ENCODE measurements at places on chromosomes 5 and 9.

- no peak for DNase-seq
Measured at GRCh38 chr5:58114324-58114723, 345.6 kb downstream of the PLK2 start.

DNA sequence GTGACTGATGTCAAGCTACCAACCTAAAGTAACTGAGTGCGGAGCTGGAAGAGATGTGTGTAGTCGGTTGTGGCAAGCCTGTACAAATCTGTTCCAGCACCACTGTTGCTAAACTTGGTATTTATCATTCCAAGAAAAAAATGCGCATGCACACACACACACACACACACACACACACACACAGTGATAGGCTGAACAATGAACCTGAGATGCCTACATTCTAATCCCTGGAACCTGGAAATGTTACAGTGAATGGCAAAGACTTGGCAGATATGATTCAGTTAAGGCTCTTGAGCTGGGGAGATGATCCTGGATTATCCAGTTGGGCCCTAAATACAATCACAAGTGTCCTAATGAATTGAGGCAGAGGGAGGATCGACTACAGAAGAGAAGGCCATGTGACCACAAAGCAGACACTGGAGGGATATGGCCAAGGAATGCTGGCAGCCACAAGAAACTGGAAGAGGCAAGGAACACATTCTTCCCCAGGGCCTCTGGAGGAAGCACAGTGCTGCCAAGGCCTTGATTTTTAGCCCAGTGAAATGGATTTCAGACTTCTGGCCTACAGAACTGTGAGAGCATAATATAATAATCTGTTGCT, 49.7 kb upstream of the LHFPL2 start:
- DNase-seq = no peak

DNA sequence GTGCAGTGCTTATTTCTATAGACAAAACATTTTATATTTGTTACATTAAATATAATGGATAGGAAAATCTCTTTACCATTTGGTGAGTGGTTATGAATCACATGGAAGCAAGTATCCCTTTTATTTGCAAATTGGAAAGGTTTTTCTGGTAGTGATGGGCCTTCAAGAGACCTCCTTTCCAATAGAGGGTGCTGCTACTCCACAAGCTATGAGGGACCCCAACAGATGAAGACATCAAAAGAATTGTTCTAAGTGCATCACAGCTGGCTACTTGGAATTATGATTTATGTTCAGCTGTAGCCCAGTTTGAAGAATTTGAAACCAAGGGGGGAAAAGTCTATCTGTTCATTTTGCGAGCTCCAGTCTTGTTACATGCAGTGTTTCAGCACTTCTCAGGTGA, 493.7 kb upstream of the SGCD start:
- DNase-seq = no peak

DNA sequence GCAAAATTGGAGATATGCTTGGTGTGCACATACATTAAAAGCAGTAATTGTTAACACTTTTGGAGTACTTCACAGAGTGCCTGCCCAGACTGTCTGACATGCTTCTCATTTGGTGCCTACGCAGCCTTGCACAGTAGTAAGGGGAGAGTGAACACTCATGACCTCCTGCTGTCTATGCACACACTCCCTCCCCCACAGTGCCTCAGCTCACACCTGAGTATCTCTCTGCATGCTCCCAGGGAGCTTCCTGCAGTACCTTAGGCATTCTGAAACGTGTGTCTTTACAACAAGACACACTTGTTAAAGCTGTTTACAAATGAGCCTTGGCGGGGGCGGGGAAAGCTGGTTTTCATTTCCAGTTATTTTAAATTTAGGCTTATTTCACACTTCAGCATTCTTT, 18.0 kb downstream of the MAP3K1 start:
- DNase-seq = no peak

GRCh38 chr9:17137566-17137965, 2.7 kb downstream of the CNTLN start:
- DNase-seq = no peak

- no peak for DNase-seq
Measured at GRCh38 chr9:125462861-125463291, 201.2 kb downstream of the GAPVD1 start.

- no peak for DNase-seq
Measured at GRCh38 chr5:111079846-111080245, 8.3 kb downstream of the TSLP start.

GRCh38 chr5:56549096-56549886, 266.1 kb upstream of the MAP3K1 start:
- DNase-seq = no peak

- DNase-seq = no peak
Measured at GRCh38 chr5:71887680-71888079, 168.6 kb downstream of the CARTPT start.

DNA sequence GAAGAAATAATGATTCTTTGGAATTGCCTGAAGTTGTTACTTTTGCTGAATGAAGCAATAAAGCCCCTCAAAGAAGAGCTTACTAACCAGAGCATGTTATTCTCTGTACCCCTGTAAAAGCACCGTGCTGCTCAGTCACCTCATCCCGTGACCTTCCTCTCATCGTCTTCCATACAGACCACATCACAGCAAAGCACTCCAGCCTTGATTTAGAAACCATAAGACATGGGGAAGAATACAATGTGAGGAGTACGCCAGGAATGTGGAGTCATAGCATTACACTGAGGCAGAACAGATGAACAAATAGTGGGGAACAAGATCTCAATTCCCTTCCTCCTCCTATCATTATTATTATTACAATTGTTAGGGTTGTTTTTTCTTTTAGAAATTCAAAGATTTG, 49.1 kb downstream of the ERAP1 start:
- DNase-seq = no peak

GRCh38 chr5:82259172-82259800, 18.9 kb downstream of the RPS23 start:
- DNase-seq = no peak

GRCh38 chr9:128894764-128895163, 12.8 kb downstream of the LRRC8A start:
- no peak for DNase-seq

- no peak for DNase-seq
Measured at GRCh38 chr9:36112516-36112915, 24.0 kb upstream of the GLIPR2 start.

GRCh38 chr9:85430659-85431338, 311.0 kb downstream of the AGTPBP1 start:
- peak; percentile 54 for DNase-seq

DNA sequence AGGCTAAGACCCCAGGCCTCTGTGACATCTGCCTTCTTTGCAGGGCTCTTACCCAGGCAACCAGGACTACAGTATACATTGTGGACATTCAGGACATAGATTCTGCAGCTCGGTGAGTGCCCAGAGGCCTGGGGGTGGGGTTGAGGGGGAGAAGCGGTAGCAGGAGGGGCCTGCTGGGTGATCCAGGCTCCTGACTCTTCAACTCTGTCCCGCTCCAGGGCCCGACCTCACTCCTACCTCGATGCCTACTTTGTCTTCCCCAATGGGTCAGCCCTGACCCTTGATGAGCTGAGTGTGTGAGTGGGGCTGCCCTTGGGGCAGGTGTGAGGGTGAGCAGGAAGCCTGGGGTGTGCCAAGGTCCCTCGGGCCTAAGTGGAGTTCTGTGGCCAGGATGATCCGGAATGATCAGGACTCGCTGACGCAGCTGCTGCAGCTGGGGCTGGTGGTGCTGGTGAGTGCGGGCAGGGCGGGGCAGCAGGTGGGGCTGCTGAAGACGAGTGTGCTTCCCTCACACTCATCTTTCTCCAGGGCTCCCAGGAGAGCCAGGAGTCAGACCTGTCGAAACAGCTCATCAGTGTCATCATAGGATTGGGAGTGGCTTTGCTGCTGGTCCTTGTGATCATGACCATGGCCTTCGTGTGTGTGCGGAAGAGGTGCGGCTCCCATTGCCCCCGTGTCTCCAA, 19.8 kb downstream of the GPRIN1 start:
- no peak for DNase-seq

GRCh38 chr5:160450164-160450932, 28.7 kb downstream of the PTTG1 start:
- no peak for DNase-seq

GRCh38 chr5:150206098-150206778, 16.4 kb downstream of the SLC6A7 start:
- DNase-seq = no peak

DNA sequence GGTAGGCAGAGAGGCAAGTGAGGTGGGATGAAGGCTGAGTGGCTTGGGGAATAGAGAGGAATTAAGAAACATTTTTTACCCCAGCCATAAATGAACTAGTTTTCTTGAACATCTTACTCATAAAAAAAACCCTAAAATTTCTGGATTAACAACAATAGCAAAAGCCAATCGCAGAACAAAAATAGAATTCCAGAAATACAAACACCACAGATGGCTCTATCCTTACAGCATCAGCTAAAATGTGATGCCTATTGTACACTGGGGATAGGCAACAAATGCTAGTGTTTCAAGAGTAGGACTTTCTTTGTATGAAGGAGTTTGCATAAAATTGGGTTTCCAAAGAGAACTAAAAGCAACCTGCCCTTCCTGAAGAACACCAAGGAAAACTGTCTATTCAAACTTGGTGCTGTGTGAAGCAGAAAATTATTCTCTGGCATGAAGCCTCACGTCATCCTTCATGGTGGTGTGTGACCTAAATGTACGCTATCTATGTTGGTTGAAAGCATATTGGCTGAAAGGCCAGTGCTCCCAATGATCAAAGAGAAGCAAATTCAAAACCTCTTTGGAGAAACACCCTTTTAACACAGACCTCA, 82.9 kb downstream of the JAKMIP2 start:
- DNase-seq = no peak

DNA sequence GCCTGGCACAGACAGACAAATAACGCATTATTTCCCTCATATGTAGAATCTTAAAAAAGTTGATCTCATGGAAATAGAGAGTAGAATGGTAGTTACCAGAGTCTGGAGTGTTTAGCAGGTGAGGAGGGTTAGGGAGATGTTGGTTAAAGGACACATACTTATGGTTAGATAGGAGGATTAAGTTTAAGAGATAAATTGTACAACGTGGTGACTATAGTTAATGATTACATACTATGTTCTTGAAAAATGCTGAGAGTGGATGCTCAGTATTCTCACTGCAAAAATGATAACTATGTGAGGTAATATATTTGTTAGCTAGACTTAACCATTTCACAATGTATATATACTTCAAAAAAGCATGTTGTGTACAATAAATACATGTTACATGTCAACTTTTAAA, 38.0 kb downstream of the CERT1 start:
- no peak for DNase-seq

DNA sequence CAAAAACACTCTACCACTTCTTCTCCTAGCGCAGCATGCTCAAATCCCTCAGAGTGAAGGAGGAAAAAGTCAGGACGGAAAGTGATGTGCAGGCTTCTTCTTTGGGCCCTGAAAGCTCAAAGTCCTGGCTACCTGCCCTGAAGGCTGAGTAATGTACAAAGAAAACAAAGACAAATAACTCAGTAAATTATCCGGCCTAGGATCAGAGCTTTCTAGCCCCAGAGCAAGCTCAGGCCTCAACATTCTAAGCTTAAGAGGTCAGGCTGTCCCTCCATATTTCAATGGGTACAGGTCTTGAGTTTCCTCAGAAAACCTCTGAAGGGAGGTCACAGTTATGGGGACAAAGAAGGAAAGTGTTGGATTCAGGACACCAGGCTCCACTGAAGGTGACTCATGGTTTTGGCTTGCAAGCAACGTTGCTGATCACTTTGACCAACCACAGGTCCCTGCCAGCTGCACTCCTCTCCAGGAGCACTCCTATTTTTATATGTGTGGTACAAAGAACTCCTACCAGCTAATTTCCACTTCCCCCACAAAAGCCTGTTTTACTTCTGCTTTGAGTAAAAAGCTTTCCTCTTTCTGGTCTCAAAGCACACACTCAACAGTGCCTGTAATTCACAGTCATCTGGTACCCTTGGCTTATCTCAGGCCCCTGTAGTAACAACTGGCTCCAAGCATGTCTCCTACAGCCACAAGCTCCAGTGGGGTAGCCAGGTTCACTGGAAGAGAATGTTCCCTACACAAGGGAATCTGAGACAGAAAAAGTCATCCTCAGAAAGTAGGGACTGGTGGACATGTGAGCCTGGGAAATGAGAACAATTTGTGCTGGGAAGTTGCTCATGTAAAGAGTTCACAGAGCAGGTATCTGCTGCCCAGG, 115.7 kb downstream of the UGCG start:
- DNase-seq = no peak

DNA sequence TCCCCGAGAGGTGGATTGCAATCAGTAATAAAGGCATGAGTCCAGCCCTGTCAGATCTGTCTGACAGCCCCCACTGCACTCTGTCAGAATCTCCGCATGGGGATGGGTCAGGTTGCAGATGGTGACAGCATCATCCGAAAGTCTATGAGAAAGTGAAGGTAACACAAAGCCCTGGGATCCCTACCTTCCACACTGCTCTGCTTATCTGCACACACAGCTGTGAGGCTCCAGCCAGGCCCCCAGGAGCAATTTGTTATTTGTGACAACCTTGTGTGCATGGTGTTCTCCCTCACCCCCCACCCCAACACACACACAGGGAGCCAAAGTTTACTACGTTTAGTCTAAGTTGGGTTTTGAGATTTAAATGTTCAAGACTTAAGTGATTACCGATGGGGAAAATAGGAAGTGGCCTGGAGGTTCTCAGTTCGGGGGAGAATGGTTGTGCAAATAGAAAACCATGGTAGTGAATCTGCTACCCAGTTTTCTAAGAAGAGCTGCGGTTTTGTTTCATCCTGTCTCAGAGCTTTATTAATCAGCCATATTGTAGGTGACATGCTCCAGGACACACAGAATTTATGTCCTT, 92.7 kb downstream of the SV2C start:
- DNase-seq = no peak

DNA sequence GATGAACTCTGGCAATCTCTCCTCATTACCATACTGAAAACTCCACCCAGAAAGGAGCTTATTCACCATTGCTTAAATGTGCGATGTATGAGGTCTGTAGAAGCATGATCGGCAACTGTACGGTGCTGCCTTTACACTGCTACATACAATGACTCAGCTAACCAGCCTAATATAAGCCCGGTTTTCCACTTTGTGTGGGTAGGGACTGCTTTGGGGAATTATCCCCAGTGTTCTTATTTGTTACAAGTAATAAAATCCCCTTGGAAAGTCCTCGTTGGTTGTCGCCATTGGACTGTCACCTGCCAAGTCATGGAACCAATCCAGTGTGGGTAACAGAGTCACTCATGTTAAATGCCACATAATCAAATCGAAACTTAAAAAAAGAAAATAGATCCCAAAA, 23.5 kb upstream of the TENT2 start:
- no peak for DNase-seq

- DNase-seq = no peak
Measured at GRCh38 chr9:37370968-37371563, 51.4 kb upstream of the GRHPR start.

DNA sequence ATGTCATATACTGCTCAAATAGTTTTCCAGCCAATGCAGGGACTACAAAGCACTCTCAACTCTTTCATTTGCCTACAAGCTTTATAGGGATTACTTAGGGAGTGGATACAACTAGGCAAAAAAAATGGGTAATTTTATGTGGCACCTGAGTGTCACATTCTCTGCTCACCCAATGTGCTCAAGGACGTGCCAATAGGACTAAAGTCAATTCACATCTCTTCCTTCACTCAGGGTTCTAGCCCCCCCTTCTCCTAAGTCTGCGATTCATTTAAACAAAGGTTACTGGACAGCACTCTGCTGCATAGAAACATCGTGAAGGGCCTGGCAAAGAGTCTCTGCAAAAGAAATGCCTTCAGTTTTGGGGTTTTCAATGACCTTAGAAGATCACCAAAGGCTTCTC, 142.3 kb downstream of the TSSK1B start:
- no peak for DNase-seq

GRCh38 chr5:167822241-167822640, 469.2 kb upstream of the WWC1 start:
- no peak for DNase-seq

- no peak for DNase-seq
Measured at GRCh38 chr5:43636076-43636475, 33.1 kb downstream of the NNT start.

All from nucleus accumbens (tissue), 56 donors.